H1 (cell line): ENCODE measurements at places on chromosomes 2 and 18.
A peak's percentile ranks its signal among the peaks of the same experiment; 100 is the strongest.

GRCh38 chr2:197304556-197305011 is 6.0 kb downstream of the ANKRD44 start:
- H3K4me1 ChIP-seq, result no peaks in the 10 kb centered on the region; the same call in 1 of the 2 replicates
- H3K4me3 ChIP-seq, result no peak overlapping the region
- H3K27ac ChIP-seq, result no peak overlapping the region
- H3K27me3 ChIP-seq, result peaks cover 12% of the 10 kb centered on the region
- H3K36me3 ChIP-seq, result no peaks in the 10 kb centered on the region
- no peak for DNase-seq

GRCh38 chr2:200383380-200384110 is 77.1 kb downstream of the SPATS2L start:
- H3K4me1 ChIP-seq, result peaks cover 28% of the 10 kb centered on the region
- no peak overlapping the region for H3K4me3 ChIP-seq
- no peak for DNase-seq
- H3K36me3 ChIP-seq, result 0 out of 2 replicates have a peak, but pooled peaks cover under 1% of the 10 kb centered on the region
- H3K27me3 ChIP-seq, result no peaks in the 10 kb centered on the region

DNA sequence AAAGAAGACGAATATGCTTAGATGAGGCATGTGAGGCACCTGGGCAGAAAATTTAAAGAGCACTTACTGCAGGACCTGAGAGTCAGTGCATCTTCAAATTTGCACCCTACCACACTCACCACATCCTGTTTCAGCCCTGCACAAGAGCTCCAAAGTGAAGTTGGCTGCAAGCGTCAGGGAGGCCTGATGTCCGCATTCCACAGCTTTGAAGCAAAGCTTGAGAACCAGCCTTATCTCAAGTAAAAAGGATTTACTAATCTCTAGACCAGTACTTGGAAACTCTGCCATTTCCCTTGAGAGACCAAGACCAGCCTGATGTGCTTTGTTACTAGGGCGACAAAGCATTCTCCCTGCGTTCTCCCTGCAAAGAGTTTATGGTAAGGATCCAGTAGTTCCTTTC is 3.4 kb upstream of the ASNSD1 start:
- DNase-seq, result no peak
- H3K4me1 ChIP-seq, result no peaks in the 10 kb centered on the region
- H3K4me3 ChIP-seq, result no peak overlapping the region
- no peaks in the 10 kb centered on the region for H3K36me3 ChIP-seq
- no peaks in the 10 kb centered on the region for H3K27me3 ChIP-seq
- H3K27ac ChIP-seq, result no peak overlapping the region

GRCh38 chr2:20916604-20917286 is 93.8 kb upstream of the LDAH start:
- DNase-seq, result no peak
- no peaks in the 10 kb centered on the region for H3K36me3 ChIP-seq
- H3K4me1 ChIP-seq, result no peaks in the 10 kb centered on the region
- no peak overlapping the region for H3K4me3 ChIP-seq

DNA sequence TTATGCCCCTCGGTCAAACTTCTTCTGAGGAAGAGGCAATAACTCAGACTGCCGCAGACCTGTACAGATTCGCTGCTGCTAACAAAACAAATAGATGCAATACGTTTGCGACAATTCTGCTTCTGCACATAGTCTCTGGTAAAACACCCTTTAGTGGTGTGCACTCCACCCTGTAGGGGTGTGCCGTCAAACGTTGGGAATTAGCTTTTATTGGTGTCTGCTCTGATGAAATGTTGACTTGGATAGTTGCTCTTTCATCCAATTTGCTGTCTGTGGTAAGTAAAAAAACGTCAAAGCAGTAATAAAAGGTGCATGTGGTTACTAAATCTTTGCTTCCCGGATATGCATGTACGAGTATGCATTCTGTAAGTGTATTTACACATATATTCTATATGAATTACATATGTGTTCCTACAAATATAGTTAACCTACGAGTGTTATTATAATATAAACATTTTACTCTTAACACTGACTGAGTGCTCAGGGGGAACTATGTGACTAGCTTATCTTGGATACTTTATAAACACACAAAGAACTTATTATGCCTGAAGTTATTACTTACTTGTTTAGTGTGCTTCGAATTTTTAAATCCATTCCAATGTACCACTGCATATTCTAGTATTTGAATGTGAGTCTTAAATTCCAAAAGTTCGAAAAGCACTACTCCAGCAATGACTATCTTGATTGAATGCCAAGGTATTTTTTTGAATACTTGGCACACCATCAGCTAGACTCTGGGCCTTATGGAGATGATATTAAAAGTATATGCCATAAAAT is 610.2 kb downstream of the ZEB2 start:
- H3K4me3 ChIP-seq, result no peak overlapping the region
- DNase-seq, result no peak
- H3K27ac ChIP-seq, result no peak overlapping the region
- peaks cover 16% of the 10 kb centered on the region; the same call in 1 of the 2 replicates for H3K4me1 ChIP-seq

- H3K4me3 ChIP-seq, result no peak overlapping the region
- H3K27me3 ChIP-seq, result no peaks in the 10 kb centered on the region
- H3K4me1 ChIP-seq, result no peaks in the 10 kb centered on the region
- no peak overlapping the region for H3K27ac ChIP-seq
- H3K36me3 ChIP-seq, result peaks cover 48% of the 10 kb centered on the region
Observed at GRCh38 chr2:86082756-86083155, 22.9 kb downstream of the POLR1A start.

GRCh38 chr2:2145817-2146216 is 185.3 kb downstream of the MYT1L start:
- DNase-seq, result no peak
- no peaks in the 10 kb centered on the region for H3K27me3 ChIP-seq
- no peak overlapping the region for H3K4me3 ChIP-seq
- H3K36me3 ChIP-seq, result no peaks in the 10 kb centered on the region
- peaks cover 4% of the 10 kb centered on the region for H3K4me1 ChIP-seq

- H3K4me3 ChIP-seq, result no peak overlapping the region
- peaks cover 12% of the 10 kb centered on the region; the same call in 1 of the 2 replicates for H3K36me3 ChIP-seq
- peaks cover 24% of the 10 kb centered on the region for H3K4me1 ChIP-seq
- H3K27ac ChIP-seq, result no peak overlapping the region
- H3K27me3 ChIP-seq, result no peaks in the 10 kb centered on the region
Observed at GRCh38 chr2:54602736-54603322, 120.6 kb upstream of the EML6 start.

DNA sequence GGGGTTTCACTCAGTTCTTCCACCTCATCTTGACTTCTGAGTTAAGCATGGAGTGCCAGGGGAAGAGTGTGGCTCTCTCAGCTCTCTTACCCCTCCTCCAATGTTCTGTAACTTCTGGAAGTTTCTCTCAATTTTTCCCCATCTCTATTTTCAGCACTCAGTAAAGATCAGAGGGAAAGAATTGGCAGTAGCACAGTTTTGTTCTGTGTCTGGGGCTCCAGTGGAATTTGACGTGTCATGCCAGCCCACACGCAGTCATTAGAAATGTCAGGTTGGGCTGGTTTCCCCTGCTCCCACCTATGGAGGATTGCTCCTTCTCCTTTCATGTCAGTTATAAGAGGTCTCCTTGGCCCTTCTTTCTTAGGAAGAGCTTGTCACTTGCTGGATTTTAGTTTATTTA is 104.6 kb upstream of the COL3A1 start:
- DNase-seq, result no peak
- H3K27me3 ChIP-seq, result no peaks in the 10 kb centered on the region
- no peak overlapping the region for H3K4me3 ChIP-seq
- no peaks in the 10 kb centered on the region for H3K4me1 ChIP-seq
- H3K27ac ChIP-seq, result no peak overlapping the region

DNA sequence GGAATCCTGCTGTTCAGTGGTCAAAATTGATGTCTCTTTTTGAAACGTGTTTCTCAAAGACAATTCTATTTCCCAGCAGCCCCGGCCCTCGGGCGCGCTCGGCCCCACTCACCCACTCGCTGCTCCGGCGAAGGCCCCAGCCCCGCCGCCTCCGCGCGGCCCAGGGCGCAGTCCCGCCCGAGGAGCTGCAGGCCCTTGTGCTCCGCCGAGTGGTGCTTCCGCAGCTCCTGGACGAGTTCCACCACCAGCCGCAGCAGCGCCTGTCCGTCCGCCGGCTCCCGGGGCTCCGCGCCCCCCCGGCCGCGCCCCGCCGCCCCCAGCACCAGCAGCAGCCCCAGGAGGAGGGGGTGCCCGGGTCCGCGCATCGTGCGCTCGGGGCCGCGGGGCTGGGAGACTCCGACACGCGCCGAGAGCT is 413 bp downstream of the ALKAL2 start:
- peaks cover 6% of the 10 kb centered on the region for H3K4me1 ChIP-seq
- H3K27me3 ChIP-seq, result peaks cover 48% of the 10 kb centered on the region
- H3K4me3 ChIP-seq, result peak overlapping the region; percentile 70
- peak; percentile 58 for DNase-seq

GRCh38 chr2:226581004-226581403 is 218.6 kb downstream of the IRS1 start:
- H3K4me3 ChIP-seq, result no peak overlapping the region
- no peaks in the 10 kb centered on the region for H3K4me1 ChIP-seq
- no peaks in the 10 kb centered on the region for H3K27me3 ChIP-seq
- DNase-seq, result no peak
- H3K36me3 ChIP-seq, result no peaks in the 10 kb centered on the region
- H3K27ac ChIP-seq, result no peak overlapping the region

DNA sequence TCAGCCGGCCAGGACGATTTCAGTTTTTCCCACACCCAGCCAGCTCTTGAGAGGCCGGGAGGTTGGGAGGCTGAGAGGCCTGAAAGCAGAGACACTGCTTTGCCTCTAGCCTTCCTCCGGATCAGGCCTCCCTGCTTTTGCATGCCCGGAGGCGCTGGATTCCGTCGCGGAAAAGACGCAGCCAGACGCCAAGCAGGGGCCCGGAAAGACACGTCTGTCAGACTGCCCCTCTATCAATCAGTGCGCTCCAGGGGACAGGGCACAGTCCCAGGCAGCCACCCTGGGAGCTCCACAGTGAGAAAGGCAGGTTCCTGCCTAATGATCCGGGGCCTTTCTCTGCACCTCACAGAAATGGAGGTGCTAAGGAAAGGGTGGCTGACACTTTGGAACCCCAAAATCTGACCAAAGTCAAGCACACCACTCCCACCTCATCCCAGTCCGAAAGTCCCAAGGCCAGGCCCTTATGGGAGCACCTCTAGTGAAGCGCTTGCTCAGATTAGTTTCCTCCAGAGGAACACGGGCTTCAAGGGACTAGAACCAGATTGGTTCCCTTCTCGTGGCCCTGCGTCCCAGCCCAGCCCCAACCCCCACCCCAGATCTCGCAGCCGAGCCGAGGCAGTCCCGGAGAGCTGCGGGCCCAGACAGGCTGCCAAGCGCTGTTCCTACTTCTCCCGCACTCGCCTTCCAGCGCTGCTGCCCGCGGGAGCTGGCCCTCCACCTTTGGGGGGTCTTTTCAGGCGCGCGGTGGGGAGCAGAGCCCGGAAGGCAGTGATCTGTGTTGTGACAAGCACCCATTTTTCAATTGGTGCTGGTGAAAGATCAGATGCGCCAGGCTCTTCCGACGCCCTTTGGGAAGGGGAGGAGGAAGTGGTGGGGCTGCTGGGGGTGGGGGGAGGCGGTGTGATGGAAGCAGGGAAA is 5.0 kb downstream of the DLX1 start:
- peaks cover 94% of the 10 kb centered on the region for H3K27me3 ChIP-seq
- peaks cover 19% of the 10 kb centered on the region for H3K4me1 ChIP-seq
- no peak for DNase-seq
- no peak overlapping the region for H3K27ac ChIP-seq
- H3K4me3 ChIP-seq, result no peak overlapping the region
- no peaks in the 10 kb centered on the region for H3K36me3 ChIP-seq

- no peak for DNase-seq
- H3K36me3 ChIP-seq, result no peaks in the 10 kb centered on the region
- no peaks in the 10 kb centered on the region for H3K4me1 ChIP-seq
- no peaks in the 10 kb centered on the region for H3K27me3 ChIP-seq
Observed at GRCh38 chr2:237297421-237298150, 116.4 kb downstream of the COL6A3 start.

DNA sequence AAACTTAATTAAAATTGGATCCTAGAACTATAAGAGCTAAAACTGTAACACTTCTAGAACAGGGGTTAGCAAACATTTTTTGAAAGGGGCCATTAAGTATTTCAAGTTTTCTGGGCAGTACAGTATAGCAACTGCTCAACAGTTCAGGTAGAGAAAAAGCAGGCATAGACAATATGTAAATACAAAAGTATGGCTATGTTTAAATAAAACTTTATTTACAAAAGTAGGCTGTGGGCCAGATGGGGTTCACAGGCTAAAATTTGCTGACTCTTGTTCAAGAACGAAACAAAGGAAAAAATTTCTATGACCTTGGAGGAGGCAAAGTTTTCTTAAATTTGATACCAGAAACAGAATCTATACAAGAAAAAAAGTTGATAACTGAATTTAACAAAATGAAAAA is 114.5 kb downstream of the MEMO1 start:
- peaks cover 12% of the 10 kb centered on the region for H3K4me1 ChIP-seq
- no peak overlapping the region for H3K4me3 ChIP-seq
- no peaks in the 10 kb centered on the region; the same call in 1 of the 2 replicates for H3K36me3 ChIP-seq

DNA sequence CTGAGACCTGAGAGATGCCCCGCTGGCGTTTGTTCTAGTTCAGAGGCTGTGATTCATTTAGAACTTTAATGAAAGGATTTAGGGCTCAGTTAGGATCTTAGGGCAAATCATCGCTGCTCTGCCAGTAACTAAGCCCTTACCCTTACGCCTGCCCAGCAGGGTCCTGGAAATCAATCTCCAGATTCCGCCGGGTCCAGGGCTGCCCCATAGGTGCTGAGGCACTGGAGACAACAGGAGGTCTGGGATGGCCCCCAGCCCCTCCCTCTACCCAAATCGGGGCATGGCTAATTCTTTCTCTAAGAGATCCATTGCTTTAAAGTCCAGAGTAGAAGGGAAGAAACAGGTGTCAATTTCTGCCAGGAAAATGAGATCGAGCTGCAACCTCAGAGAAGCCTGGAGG is 83.1 kb downstream of the SDC1 start:
- H3K27ac ChIP-seq, result no peak overlapping the region
- DNase-seq, result no peak
- peaks cover 7% of the 10 kb centered on the region; the same call in 1 of the 2 replicates for H3K27me3 ChIP-seq
- H3K36me3 ChIP-seq, result no peaks in the 10 kb centered on the region

DNA sequence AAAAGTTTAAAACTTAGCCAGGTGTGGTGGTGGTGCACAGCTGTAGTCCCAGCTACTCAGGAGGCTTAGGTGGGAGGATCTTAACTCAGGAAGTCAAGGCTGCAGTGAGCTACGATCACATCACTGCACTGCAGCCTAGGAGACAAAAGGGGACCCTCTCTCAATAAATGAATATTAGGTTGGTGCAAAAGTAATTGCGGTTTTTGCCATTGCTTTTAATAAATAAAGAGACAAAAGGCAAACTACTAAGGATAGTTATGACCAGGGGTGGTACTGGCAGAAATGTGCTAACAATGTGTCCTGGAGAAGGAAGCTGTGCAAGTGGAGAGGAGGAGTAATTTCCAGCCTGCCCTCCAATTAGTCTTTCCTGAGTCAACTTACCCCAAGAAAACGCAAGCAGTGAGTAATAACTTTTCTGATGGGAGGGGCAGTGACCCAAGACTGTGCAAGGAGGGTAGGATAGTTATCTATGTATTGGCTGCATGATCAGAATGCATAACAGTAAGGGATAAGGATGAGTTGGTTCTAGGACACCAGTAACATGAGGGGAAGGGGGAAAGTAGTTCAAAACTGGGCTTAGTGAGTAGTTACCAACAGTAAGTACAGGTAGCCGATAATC is 1.5 kb downstream of the EXOC6B start:
- H3K27ac ChIP-seq, result no peak overlapping the region
- H3K4me3 ChIP-seq, result peak overlapping the region; percentile 90
- no peak for DNase-seq
- H3K36me3 ChIP-seq, result no peaks in the 10 kb centered on the region
